GM20000 (cell line): ENCODE measurements at places on chromosomes 4 and X.

DNA sequence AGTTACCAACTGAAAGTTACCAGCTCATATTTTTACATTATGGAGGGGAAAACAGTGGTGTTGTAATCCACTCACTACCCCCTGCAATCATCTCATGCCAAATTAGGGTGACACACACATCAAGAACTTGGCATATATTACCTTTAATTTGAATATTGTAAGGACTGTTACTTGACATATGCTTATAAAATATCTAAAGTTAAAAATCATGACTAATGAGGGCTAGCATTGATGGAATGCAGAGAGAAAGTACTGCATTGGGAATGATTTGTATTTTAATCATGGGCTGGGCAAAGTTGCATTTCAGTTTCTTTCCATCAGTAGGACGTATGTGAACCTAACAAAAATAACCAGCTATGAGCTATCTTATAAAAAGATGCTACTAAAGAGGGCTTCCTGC, 517.5 kb upstream of the GRIA3 start:
- no peak for DNase-seq

DNA sequence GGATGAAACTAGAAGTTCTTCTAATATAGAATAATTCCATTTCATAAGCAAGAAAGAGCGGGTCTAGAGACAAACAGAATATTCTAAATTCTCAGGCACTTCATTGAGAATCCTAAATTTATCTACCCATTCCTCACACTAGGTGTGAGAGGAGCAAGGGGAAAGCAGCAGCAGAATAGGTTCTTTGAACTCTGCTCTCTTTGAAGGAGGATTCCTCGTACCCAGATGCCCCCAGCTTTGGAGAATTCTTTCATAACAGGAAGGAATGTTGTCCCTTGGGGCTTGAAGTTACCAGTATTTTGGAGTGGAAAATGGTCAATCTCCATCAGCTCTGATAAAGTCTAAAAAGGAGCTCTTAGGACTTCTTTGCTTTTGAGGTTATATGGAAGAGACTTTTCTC, 59.7 kb upstream of the RASGEF1B start:
- DNase-seq = no peak

GRCh38 chr4:86006057-86006456, 353.8 kb downstream of the MAPK10 start:
- no peak for DNase-seq

- no peak for DNase-seq
These were observed 12.3 kb downstream of the LRP2BP start for GRCh38 chr4:185383451-185383850.

DNA sequence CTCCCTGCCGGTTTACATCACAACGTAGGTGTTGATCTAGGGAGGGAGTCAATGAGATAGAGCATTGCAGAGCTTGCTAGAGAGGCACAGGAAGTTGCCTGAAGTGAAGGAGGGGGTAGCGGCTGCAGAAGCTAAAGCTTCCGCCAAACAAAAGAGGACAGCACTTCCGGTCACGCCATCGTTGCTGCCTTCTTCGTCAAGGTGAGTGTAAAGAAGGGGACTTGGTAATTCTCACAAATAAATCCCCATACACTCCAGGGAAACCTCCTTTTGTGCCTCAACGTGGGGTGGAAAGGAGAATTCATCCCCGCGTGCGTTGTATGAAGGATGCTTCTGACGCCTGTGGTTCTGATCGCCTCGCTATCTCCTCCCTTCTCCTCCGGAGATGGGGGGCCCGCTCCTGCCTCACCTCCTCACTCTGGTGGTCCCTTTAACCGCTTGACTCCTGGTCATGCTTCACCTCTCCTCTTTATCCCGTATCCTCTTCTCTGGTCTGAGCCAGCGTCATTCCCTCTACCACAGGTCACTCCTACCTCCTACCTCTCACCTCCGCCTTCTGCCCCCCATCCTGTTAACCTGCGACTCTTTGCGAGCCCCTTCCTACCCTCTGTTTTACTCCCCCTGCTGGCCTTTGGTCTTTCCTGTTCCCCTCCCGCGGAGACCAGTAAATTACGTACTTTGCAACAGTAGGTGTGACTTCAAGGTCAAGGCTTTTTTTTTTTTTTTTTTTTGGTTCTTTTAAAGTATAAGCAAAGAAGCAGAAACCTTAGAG, 59.9 kb downstream of the GSPT2 start:
- peak; percentile 44 for DNase-seq

- DNase-seq = no peak
These were observed 65.2 kb downstream of the IGFBP7 start for GRCh38 chr4:57044996-57045395.

- DNase-seq = no peak
These were observed 36.8 kb upstream of the SPANXN2 start for GRCh38 chrX:143757375-143757774.

- DNase-seq = no peak
These were observed 29.7 kb downstream of the FAM53A start for GRCh38 chr4:1654216-1654955.

GRCh38 chrX:81957318-81957717, 755.4 kb downstream of the SH3BGRL start:
- no peak for DNase-seq

DNA sequence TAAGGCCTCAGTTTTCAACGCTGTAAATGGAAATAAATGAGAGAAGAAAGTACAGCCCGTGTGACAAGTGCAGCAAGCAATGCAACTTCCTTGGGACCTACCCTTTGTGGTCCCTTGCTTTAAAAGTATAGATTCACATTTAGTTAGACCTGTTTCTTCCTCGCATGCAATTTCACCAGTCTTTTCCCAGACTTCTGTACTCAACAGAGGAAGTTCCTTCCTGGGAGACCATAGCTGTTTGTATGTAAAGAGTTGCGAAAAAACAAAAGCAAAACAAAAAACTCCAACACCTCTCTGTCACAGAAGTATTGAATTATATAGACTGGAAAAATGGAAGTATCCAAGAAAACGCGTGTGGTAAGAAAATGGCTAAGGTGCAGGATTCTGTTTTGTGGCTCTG, 1.1 kb upstream of the IRF2 start:
- no peak for DNase-seq

- DNase-seq = no peak
These were observed 75.8 kb downstream of the RS1 start for GRCh38 chrX:18596096-18596495.

DNA sequence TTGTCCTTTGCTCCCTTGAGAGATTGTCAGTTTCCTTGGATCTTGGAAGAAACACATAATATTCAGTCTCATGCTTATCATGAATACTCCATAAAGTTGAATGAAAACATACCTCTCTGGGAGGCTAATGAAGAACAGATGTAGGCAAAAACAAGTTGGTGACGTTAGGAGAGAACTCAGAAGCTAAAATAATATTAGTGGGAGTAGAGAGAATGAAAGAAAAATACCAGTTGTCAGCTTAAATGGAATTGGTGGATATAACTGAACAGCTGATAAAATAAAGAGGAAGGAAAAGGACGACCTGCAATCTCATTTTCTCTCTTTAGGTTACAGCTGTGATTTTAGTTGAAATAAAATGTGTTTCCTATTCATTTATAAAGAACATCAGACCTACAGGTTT, 124.8 kb downstream of the SNCA start:
- DNase-seq = no peak

GRCh38 chr4:103204111-103204510, 6.0 kb upstream of the CENPE start:
- no peak for DNase-seq

- peak; percentile 4 for DNase-seq
These were observed 629.1 kb upstream of the ATOH1 start for GRCh38 chr4:93199492-93199891.

DNA sequence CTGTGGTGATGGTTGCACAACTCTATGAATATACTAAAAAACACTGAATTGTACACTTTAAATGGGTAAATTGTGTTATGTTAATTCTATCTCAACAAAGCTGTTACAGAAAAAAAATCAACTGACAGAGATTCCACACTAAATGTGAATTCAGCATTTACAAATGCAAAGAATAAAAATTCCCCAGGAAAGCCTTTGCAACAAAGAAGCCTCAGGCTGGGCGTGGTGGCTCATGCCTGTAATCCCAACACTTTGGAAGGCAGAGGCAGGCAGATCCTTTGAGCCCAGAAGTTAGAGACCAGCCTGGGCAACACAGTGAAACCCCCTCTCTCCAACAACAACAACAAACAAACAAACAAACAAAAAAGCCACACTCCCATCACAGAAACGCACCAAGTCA, 8.9 kb downstream of the BCLAF3 start:
- DNase-seq = no peak

DNA sequence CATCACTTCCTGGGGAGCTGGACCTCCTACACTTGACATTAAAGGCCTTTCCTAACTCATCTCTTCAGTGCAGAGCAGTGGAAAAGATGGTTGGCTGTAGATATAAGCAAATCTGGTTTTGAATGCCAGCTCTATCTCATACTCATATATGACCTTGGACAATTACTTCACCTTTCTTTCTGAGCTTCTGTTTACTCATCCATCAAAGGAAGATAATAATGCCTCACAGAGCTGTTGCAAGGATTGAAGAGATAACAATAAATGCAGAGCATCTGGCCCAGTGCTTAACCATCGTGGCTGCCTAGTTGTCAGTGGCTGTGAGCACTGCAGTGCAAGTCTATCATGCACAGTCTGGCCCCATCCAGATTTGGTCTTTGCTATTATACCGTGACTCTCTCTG, 148.1 kb upstream of the EOLA2 start:
- no peak for DNase-seq

DNA sequence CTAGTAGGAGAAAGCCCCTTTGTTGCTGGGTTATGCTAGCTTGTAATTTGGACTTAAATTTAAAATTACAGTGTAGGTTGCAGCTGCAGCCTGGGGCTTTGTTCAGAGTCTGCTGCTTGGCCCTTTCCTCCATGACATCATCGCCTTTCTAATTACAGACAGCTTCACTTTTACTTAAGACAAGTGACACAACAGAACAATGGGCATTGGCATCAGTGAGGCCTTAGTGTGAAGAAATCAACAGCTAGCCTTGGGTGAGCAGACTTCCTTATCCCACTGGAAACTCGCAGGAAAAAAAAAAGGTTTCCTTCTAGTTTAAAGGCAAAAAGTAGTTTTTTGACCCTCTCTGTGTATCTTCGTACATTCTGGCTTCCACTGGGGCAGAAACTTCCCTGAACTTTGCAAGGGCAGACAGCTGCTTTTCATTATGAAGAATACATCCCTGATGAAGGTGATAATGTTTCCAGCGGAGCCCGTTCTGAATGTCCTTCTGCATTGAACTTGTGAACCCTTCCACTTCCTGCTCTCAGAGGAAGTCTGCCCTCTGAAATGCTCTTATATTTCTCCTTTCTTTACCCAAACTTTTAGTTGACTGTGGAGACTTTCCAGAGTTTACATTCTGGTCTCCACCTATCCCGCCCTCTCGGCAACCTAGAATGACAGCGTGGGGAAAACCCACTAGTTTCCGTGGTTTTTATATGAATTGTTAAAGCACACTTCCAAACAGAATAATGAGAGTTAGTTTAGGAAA, 123.2 kb upstream of the FAM9C start:
- peak; percentile 9 for DNase-seq

DNA sequence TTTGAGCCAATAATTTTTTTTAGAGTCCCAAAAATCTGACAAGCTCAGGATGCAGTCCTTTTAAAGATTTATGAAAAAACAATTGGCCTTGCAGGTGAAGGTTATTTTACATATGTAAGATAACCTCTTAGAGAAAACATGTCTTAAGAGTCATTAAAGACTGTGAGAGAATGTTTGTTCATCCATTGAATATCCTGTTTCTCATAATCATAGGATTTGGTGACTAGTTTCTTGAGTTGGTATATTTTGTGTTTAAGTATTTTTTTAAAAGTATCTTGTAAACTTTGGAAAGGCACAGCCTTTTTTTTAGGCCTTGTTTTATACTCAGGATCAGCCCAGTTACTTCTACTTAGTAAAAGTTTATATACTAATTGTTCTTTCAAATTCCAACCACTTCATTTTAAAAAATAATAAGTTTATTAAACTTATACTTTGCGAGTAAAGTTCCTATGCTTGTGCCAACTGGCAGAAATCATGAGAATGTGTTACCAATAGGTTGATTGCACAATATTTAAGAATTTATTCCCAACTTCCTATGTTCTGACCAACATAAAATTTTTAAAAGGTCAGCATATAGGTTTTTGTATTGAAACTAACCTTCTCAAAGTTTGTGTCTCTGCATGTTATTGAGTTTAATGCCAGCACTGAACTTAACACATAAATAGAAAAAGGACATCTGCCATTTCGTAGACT, 40.0 kb upstream of the ARSJ start:
- no peak for DNase-seq
